Activated naive CD4-positive, alpha-beta T cell treated with anti-CD3 and anti-CD28 coated beads for 36 hours (primary cell): ENCODE measurements at places on chromosomes 1 and 21. TPM values are rescaled to one million over a fixed set of nuclear protein-coding genes. Genes with fewer than 3 reads are reported as not detected.
A peak's percentile ranks its signal among the peaks of the same experiment; 100 is the strongest.

BCL2L15 gene
- total RNA-seq, result 0.15 TPM

GRCh38 chr1:89884718-89885596 is 64.1 kb downstream of the LRRC8D start:
- H3K4me3 ChIP-seq, result no peak overlapping the region
- no peaks in the 10 kb centered on the region for H3K27me3 ChIP-seq
- H3K36me3 ChIP-seq, result peaks cover 34% of the 10 kb centered on the region
- DNase-seq, result no peak

DIO1 gene
- not detected for total RNA-seq

DNA sequence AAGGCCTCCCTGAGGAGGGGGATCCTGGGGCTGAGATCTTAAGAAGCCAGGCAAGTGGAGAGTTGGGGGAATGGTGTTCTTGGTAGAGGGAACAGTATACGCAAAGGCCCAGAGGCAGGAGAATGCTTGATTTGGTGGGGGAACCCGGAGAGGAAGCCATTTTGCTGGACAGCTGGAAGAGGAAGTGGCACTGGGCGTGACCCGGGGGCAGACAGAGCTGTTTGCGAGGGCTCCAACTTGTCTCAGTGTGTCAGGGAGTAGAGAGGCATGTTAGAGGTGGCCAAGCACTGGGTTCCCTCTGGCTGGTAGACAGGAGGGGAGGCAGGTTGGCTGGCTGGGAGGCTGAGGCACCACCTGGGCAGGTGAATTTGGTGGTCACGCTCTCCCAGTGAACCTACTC is 96.3 kb upstream of the ACTL8 start:
- H3K27me3 ChIP-seq, result no peaks in the 10 kb centered on the region
- DNase-seq, result no peak
- no peak overlapping the region for H3K27ac ChIP-seq
- no peaks in the 10 kb centered on the region for H3K4me1 ChIP-seq
- no peaks in the 10 kb centered on the region for H3K36me3 ChIP-seq
- no peak overlapping the region for H3K4me3 ChIP-seq

DNA sequence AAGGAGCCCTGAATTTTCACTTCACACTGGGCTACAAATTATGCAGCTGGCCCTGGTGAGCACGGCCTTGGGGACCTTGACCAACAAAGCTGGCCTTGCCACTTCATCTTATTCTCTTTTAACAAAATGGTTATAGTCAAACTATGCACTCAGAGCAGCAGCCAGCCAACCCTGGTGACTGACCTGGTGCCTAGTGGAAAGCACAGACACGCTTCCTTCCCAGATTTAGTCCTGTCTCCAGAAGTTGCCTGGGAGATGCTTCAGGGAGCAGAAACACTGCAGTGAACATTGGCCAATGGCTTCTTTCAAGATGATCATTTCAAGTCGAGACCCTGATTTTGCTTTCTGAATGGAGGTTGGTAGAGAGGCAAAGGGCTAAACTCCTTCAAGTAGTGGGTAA is 249.3 kb downstream of the SIPA1L2 start:
- no peaks in the 10 kb centered on the region for H3K27me3 ChIP-seq
- DNase-seq, result no peak
- no peak overlapping the region for H3K27ac ChIP-seq
- no peak overlapping the region for H3K4me3 ChIP-seq

LDLRAD2 gene
- not detected for total RNA-seq

- DNase-seq, result no peak
- no peaks in the 10 kb centered on the region for H3K4me1 ChIP-seq
- peaks cover 33% of the 10 kb centered on the region for H3K36me3 ChIP-seq
- H3K27ac ChIP-seq, result no peak overlapping the region
- H3K27me3 ChIP-seq, result peaks cover 3% of the 10 kb centered on the region
Observed at GRCh38 chr1:125086611-125087010, 3901.8 kb downstream of the SRGAP2C start.

GRCh38 chr1:112544011-112544688 is 35.4 kb downstream of the WNT2B start:
- no peak overlapping the region for H3K27ac ChIP-seq
- peaks cover 2% of the 10 kb centered on the region for H3K4me1 ChIP-seq
- no peak overlapping the region for H3K4me3 ChIP-seq
- no peaks in the 10 kb centered on the region for H3K27me3 ChIP-seq

DNA sequence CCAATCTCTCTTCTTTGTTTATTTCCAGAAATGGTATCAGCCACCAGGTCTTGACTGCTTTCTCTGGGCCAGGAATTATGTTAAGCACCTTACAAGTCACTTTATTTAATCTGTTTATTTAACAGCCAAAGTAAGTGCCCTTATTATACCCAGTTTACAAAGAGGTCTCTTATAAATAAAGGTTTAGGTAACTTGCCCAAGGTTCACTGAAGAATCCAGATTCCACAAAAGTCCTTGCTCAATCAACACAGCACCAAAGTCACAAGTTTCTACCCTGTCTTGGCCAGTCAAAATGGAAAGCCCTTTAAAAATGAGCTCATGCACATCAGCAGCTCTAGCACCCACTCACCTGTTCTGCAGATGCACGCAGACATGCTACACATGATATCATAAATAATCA is 28.0 kb upstream of the ATP1A1 start:
- H3K27ac ChIP-seq, result no peak overlapping the region
- no peak for DNase-seq
- H3K4me1 ChIP-seq, result peaks cover 70% of the 10 kb centered on the region
- no peaks in the 10 kb centered on the region for H3K36me3 ChIP-seq
- H3K27me3 ChIP-seq, result no peaks in the 10 kb centered on the region

- DNase-seq, result peak; percentile 82
- H3K27ac ChIP-seq, result peak within 1 kb of the TSS; percentile 99
- peaks cover 58% of the 10 kb centered on the region for H3K36me3 ChIP-seq
- peak within 1 kb of the TSS; percentile 91 for H3K4me3 ChIP-seq
- no peaks in the 10 kb centered on the region for H3K27me3 ChIP-seq
- peaks cover 39% of the 10 kb centered on the region for H3K4me1 ChIP-seq
Observed at GRCh38 chr1:159009704-159010361, at the start of gene IFI16. TSS of gene IFI16 (plus strand) at chr1:159009907. CDS start at chr1:159014681, 4,774 bp downstream.

SPRR2E gene
- not detected for total RNA-seq

CFAP74 gene
- total RNA-seq, result not detected

JUN gene
- 24.2 TPM for total RNA-seq

GRCh38 chr1:20197329-20197791 is 11.0 kb upstream of the PLA2G2C start:
- no peak for DNase-seq
- no peak overlapping the region for H3K27ac ChIP-seq
- no peak overlapping the region for H3K4me3 ChIP-seq

GRCh38 chr1:15952317-15953258 is 23.3 kb downstream of the ZBTB17 start:
- no peaks in the 10 kb centered on the region for H3K27me3 ChIP-seq
- peaks cover 11% of the 10 kb centered on the region for H3K36me3 ChIP-seq
- no peak overlapping the region for H3K4me3 ChIP-seq
- H3K4me1 ChIP-seq, result peaks cover 95% of the 10 kb centered on the region

DNA sequence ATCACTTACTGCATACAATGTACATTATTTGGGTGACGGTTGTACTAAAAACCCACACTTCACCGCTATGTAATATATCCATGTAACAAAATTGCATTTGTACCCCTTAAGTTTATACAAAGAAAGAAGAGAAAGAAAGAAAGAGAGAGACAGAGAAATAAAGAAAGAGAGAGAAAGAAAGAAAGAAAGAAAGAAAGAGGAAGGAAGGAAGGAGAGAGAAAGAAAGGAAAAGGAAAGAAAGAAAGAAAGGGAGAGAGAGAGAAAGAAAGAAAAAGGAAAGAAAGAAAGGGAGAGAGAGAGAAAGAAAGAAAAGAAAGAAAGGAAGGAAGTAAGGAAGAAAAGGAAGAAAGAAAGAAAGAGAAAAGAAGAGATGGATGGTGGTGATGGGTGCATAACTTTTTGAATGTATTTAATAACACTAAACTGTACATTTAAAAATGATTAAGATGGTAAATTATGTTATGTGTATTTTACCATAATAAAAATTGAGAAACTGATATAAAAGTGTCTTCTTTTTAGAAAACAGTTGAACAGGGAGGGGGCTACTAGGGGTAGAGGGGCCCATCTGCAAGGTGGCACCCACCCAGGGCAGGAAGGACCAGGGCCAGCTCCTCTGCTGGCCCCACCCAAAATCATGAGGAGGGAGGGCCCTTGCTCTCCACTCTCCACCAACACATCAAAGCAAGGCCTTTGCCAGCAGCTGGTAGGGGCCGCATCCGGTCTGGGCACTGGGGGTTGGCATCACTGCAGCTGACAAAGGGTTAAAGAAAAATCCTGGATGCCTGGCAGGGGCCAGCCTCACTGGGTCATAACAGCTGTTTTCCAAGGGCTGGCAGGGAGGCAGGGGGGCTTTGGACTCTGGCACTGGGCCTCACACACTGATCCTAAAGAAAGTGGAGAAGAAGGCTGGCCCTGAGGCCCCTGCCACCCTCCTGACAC is 153.9 kb upstream of the EDN2 start:
- H3K4me1 ChIP-seq, result peaks cover 54% of the 10 kb centered on the region
- H3K4me3 ChIP-seq, result peak overlapping the region; percentile 38
- H3K27me3 ChIP-seq, result no peaks in the 10 kb centered on the region
- no peak overlapping the region for H3K27ac ChIP-seq
- DNase-seq, result peak; percentile 22

SPRR1A gene
- not detected for total RNA-seq

DNA sequence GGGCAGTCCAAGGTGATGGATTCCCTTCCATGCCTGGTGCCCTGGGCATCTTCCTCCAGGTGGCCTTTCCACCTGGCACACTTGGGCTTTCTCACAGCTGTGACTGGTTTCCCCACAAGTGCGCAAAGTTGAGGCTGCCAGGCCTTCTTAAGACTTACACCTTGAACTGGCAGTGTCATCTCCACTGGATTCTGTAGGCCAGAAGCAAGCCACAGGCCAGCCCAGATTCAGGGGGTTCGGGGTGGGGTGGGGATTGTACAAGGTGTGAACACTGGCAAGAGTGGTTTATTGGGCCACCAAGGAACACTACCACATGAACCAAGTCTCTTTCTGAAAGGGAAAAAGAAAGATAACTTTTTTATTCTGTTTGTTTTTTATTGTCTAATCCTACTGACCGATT is 27.2 kb downstream of the DYRK1A start:
- DNase-seq, result no peak
- H3K27me3 ChIP-seq, result no peaks in the 10 kb centered on the region
- no peak overlapping the region for H3K4me3 ChIP-seq
- peak overlapping the region; percentile 8 for H3K27ac ChIP-seq
- H3K36me3 ChIP-seq, result peaks cover 6% of the 10 kb centered on the region

- DNase-seq, result no peak
- no peak overlapping the region for H3K4me3 ChIP-seq
- no peaks in the 10 kb centered on the region for H3K36me3 ChIP-seq
- H3K27ac ChIP-seq, result no peak overlapping the region
Observed at GRCh38 chr21:38289705-38290485, 33.1 kb downstream of the KCNJ15 start.

DNA sequence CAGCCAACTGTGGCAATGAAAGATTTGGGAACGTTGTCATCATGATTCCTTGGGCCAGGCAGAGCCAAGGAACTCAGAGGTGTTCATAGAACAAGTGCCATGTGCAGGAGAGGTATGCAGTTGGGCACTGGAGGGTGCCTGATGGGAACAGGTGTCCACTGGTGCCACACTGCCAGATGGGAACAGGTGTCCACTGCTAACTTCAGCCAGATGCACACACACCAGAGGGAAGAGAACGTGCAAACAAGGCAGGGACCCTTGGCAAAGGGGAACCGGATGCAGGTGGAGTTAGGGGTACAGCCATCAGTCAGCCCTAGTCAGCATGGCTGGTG is 13.5 kb downstream of the OLFML2B start:
- H3K4me1 ChIP-seq, result no peaks in the 10 kb centered on the region
- H3K36me3 ChIP-seq, result peaks cover 2% of the 10 kb centered on the region
- H3K4me3 ChIP-seq, result no peak overlapping the region
- no peak overlapping the region for H3K27ac ChIP-seq
- no peak for DNase-seq
- no peaks in the 10 kb centered on the region for H3K27me3 ChIP-seq
